ENCODE measurements at places on chromosomes 13 and 19.

- no peak for DNase-seq
Measured at GRCh38 chr19:30757837-30758617, 385.8 kb downstream of the ZNF536 start.

- DNase-seq = no peak
Measured at GRCh38 chr13:32638739-32639138, 52.5 kb downstream of the PDS5B start.

DNA sequence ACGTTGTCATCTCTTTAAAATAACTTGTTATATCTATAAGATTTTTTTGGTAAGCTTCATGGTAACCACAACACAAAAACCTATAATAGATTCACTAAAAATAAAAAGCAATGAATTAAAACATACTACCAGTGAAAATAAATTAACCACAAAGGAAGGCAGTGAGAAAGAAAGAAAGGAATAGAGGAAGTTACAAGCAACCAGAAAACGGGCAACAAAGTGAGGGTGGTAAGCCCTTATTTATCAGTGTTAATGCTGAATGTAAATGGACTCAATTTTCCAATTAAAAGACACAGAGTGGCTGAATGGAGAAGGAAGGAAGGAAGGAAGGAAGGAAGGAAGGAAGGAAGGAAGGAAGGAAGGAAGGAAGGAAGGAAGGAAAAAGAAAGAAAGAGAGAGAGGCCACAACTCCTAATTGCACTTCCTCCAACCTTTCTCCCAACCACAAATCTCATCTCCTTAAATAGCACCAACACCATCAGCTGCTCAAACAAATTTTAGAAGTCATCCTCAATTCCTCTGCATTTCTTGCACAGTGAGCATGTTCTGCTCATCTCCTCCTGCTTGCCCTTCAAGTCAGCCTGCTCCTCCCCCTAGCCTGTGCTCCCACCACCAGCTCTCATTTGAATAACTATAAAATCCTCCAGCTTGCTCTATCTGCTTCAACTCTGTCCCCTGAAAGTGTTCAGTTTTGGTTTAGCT is 48.6 kb downstream of the CCNA1 start:
- no peak for DNase-seq

- DNase-seq = no peak
Measured at GRCh38 chr13:65990684-65991083, 1239.5 kb downstream of the PCDH9 start.

- DNase-seq = no peak
Measured at GRCh38 chr13:44876782-44877324, 112.4 kb downstream of the NUFIP1 start.

GRCh38 chr19:11574689-11575088 is 2.8 kb downstream of the ACP5 start:
- no peak for DNase-seq

DNA sequence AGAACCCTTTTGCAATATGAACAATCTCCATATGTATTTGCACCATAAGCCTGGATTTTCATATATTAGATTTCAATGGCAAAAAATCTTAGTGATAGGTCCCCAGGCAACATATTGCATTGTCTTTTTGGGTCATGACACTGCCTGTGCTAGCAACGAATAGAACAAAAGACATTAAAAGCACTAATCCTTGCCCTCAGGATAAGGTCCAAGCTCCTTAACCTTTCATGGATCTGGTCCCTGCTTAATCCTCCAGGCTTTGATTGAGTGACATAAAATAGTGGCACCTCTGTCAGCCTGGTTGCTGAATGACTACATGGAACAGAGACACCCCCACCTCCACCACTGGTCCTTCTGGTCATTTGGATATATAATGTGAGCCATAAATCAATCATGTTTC is 134.4 kb downstream of the RBM26 start:
- DNase-seq = no peak

DNA sequence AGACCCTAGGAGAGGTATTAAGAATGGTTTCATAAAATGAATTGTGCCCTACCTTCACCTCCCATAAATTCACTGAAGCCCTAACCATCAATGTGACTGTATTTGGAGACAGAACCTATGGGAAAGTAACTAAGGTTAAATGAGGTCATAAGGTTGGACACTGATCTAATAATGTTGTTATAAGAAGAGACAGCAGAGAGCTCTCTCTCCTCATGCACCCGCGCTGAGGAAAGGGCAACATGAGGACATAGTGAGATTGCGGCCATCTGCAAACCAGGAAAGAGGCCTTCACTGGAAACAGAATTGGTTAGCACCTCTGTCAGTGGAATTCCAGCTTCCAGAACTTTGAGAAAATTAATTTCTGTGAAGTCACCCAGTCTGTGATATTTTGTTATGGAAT is 1396.1 kb upstream of the MIR17HG start:
- no peak for DNase-seq

DNA sequence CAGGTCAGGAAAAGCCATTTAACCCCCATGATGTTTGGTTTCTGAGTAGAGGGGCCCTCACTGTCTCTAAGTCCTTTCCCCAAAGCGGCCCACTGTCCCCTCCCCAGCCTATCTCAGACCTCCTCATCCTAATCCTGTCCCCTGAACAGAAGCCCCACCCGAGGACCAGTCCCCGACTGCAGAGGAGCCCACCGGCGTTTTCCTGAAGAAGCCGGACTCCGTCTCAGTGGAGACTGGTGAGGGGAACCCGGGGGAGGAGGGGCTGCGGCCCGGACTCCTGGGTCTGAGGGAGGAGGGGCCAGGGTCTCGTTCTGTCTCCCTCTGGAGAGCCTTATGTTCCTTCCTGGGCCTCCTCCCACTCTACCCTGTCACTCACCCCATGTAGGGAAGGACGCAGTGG is 2.9 kb downstream of the MYBPC2 start:
- DNase-seq = no peak

DNA sequence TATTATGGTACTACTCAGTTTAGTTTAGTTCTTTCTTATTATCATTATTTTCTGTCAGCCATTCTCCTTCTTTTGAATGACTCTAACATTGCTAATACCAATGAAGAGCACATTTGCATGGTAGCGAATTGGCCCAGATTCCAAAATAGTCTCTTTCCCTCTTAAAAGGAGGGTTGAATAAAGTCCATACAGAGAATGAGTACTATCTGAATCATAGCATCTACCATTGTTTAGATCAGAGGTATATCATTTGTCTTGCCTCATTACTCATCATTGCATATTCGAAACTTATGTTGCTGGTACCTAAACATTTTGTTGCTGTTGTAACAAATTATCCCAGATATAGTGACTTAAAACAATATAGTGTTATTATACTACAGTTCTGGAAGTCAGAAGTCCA is 1235.3 kb upstream of the ATXN8OS start:
- DNase-seq = no peak

DNA sequence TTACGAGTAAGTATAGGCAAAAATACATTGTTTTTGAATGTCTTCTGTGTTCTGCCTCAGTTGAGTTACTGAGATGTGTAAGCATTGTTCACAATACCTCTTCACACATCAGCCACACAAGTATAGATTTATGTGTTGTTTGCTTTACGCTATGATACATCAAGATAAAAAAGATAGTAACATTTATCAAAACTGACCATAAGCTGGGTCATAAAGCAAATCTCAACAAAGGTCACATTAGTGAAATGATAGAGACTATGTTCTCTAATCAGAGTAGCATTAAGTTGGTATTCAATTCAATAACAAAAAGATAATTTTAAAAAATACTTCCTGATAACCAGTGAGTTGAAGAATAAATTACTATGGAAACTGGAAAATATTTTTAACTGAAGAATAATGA is 127.5 kb downstream of the ZAR1L start:
- DNase-seq = no peak

- no peak for DNase-seq
Measured at GRCh38 chr19:13169769-13170168, 19.6 kb downstream of the IER2 start.

DNA sequence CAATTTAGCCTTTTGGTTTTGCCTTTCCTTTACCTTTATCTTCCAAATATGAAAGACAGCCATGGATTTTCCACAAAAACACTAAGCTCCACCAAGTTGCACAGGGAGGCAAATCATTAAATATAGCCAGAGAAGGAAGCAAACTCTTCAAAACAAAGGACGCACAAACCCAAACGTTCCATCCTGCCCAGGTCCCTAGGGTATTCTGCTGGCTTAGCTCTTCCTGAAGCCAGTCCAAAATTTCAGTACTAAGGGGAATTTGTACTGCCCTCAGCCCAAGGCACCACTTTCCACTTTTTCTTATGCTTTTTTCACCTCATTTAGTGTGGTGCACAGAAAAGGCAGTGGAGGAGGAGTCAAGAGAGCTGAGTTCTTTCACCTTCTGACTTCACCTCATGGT is 169.9 kb downstream of the FLT1 start:
- DNase-seq = no peak

DNA sequence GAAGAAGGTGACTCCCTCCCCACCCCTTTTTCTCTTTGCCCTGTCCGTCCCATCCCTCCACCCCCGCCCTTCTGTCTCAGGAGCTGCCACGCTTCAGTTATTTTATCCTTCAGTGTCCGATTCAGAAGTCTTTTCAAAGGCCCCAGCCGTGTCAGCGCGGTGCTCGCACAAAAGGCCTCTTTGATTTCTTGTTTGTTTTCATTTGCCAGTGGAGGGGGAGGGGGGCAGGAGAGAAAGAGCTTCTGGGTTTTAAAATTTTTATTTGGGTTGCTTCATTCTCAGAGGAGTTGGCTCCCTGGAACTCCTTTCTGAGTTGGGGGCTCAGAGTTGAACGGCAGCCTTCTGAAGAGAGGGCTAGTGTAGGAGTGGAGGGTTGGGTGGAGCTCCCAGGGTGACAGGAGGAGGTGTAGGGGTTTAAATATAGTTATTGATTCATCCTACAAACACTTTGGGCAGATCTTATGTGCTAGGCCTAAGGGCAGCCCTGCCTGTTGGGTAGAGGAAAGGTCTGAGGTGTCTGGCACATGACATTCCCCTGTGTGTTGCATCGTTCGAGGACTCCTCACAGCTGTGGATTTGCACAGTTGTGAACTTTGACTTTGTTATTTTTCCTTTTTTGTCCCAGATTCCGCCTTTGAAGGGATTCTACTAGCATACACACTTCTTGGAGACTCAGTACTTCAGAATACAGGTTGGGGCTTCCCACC is 36.8 kb downstream of the NFIX start:
- no peak for DNase-seq

DNA sequence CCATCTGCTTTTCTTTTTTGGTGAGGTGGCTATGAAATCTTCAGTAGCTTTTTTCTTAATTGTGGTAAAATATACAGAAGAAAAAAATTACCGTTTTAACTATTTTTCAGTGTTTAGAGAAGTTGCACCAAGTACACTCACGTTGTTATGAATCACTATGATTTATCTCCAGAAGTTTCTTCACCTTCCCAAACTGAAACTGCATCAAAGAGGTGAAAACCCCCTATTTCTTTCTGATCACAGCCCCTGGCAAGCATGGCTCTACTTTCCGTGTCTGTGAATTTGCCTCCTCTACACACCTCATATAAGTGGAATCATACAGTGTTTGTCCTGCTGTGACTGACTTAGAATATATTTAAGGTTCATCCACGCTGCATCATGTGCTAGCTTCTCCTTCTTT is 15.6 kb upstream of the SIGLEC10 start:
- DNase-seq = no peak

GRCh38 chr19:55530996-55531395 is 5.9 kb downstream of the SBK2 start:
- no peak for DNase-seq

GRCh38 chr19:16571283-16571682 is 932 bp downstream of the SLC35E1 start:
- no peak for DNase-seq

- DNase-seq = no peak
Measured at GRCh38 chr19:19460761-19461265, 54.5 kb downstream of the TSSK6 start.

All from D721Med (cell line).